ENCODE measurements at places on chromosomes 7 and 10.
A peak's percentile ranks its signal among the peaks of the same experiment; 100 is the strongest.

DNA sequence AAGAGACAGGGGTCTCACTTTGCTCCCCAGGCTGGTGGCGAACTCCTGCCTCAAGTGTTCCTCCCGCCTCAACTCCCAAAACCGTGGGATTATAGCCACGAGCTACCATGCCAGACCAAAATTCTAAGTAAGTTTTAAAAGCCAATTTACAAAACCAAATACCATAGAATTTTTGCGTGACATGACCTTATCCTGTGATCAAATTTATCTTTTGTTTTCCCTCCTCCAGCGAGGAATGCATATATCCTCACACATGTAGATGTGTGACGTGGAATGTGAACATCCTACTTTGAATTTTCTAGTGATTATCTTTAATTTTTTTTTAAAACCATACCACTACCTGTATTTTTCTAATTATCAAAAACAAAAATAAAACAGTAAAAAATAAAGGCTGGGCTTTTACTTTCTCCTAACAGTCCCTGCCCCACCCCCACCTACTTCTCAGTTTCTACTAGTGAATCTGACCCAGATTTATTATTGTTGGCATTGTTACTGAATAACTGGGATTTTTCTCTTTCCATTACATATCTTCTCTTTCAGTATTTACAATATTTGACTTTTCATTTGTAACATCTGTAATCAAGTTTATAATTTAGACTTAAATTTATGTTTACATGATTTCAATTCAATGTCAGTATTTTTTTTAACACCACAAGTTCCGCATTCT lies 26.0 kb downstream of the CYTH3 start:
- no peaks in the 10 kb centered on the region for H3K36me3 ChIP-seq
- no peak overlapping the region for H3K27ac ChIP-seq
- no peak for DNase-seq

DNA sequence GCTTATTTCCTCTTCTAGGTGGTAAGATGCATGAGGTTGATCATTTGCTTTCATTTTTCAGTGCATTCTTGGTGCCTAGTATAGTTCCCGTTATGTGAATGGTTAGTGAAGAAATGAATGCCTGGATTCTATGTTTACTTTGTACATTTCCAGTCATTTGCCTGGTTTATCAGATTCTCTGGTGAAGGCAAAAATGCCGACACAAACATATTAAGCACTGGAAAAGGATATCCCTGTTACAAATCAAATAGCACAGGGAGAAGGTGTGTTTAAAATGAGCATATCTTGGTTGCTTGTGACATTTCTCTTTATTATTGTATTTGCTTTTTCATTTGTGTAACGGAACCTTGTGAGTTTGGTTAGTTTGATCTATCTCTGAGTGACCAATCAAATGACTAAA lies 211.3 kb downstream of the MBL2 start:
- DNase-seq, result no peak
- no peaks in the 10 kb centered on the region for H3K36me3 ChIP-seq
- H3K27ac ChIP-seq, result no peak overlapping the region
- H3K27me3 ChIP-seq, result no peaks in the 10 kb centered on the region
- no peaks in the 10 kb centered on the region for H3K4me1 ChIP-seq

- no peaks in the 10 kb centered on the region for H3K27me3 ChIP-seq
- H3K4me1 ChIP-seq, result no peaks in the 10 kb centered on the region
- no peak overlapping the region for H3K27ac ChIP-seq
- DNase-seq, result no peak
- H3K36me3 ChIP-seq, result peaks cover 20% of the 10 kb centered on the region
Measured at GRCh38 chr7:47318395-47319182, 263.3 kb downstream of the TNS3 start.

GRCh38 chr7:129824291-129825208 lies 128.2 kb downstream of the UBE2H start:
- H3K4me3 ChIP-seq, result peak overlapping the region; percentile 92
- DNase-seq, result peak; percentile 9
- H3K27me3 ChIP-seq, result peaks cover 6% of the 10 kb centered on the region

DNA sequence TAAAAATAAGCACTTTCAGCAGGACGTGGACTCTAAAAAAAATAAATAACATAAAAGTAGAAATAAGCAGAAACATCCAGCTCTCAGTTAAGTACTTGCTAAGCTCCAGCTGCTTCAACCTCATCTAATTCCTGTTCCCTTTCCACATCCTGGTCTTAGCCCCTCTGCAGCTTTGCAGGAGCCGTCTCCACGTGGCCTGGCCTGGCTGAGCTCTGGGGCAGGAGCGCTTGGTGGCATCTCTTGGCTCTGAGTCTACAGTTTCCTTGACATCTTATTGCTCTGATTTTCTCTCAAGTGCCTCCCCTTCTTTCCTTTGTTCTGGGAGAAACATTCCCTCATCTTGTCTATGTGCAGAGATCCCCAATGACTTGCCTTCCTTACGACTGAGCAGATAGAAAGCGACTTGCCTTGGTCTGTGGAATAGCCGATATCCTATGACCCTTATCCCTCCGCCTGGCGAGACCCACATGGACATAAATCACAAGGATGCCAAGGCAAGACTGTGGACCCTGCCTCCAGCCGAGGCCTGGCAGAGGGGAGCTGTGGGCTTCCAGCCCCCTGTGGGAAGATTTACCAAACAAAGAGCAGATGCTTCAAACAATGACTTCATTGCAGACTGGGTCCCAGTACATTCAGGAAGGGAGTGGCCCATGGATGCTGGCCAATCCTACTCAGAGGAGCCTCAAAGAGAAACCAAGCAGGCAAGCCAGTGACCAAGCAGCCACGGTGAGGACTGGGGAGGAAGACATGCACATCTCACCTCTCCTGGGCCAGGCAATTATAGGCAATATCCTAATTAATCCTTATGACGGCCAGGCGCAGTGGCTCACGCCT lies 61.9 kb downstream of the SPOCK2 start:
- DNase-seq, result no peak
- H3K4me3 ChIP-seq, result no peak overlapping the region
- H3K36me3 ChIP-seq, result peaks cover 1% of the 10 kb centered on the region
- no peaks in the 10 kb centered on the region for H3K4me1 ChIP-seq

DNA sequence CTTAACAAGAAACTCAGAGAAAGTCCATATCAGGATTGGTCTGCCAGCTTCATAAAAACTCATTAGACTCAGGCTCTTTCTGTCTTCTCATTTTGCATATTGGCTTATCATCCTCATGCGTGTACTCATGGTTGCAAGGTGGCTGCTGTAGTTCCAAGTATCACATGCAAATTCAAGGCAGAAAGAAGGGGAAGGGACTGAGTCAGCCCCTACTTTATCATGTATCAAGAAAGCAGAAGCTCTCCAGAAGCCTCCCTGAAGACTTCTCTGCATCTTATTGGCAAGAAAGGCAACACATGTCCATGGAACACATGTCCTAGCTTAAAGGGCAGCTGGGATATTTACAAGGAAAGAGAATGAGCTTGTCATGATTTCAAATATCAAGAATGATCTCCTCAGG lies 19.4 kb upstream of the EZH2 start:
- no peak overlapping the region for H3K27ac ChIP-seq
- H3K4me3 ChIP-seq, result no peak overlapping the region
- H3K27me3 ChIP-seq, result no peaks in the 10 kb centered on the region
- no peak for DNase-seq
- H3K36me3 ChIP-seq, result no peaks in the 10 kb centered on the region

- H3K36me3 ChIP-seq, result peaks cover 10% of the 10 kb centered on the region
- DNase-seq, result no peak
- peaks cover 4% of the 10 kb centered on the region for H3K4me1 ChIP-seq
- H3K27ac ChIP-seq, result no peak overlapping the region
Measured at GRCh38 chr7:131249483-131249882, 78.2 kb upstream of the MKLN1 start.

- no peak overlapping the region for H3K27ac ChIP-seq
- no peak for DNase-seq
- no peaks in the 10 kb centered on the region for H3K27me3 ChIP-seq
- peaks cover 13% of the 10 kb centered on the region for H3K4me1 ChIP-seq
- H3K36me3 ChIP-seq, result peaks cover 16% of the 10 kb centered on the region
Measured at GRCh38 chr7:2786607-2787116, 57.4 kb downstream of the GNA12 start.

DNA sequence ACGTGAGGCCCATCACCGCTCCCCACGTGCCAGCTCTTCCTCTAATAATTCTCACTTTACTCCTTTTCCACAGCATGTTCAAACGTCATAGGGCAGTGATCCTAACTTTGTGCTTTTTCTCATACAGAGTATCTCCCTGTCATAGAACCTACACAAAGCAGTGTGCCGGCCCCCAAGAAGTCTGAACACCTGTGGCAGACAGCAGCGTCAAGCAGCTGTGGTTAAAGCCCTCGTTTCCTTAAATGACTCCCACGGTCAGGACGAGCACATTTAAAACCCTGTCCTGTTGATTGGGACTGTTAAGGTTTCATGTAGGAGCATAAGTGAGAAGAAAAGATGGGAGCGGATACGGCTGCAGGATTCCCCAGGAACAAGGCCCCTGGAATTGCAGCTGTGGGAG lies 267.2 kb downstream of the DIP2C start:
- DNase-seq, result no peak
- H3K27ac ChIP-seq, result no peak overlapping the region
- H3K4me1 ChIP-seq, result no peaks in the 10 kb centered on the region
- no peak overlapping the region for H3K4me3 ChIP-seq

GRCh38 chr10:99425204-99425603 lies 5.2 kb downstream of the GOT1 start:
- no peak overlapping the region for H3K4me3 ChIP-seq
- DNase-seq, result no peak
- H3K4me1 ChIP-seq, result peaks cover 13% of the 10 kb centered on the region
- peaks cover 9% of the 10 kb centered on the region for H3K36me3 ChIP-seq

DNA sequence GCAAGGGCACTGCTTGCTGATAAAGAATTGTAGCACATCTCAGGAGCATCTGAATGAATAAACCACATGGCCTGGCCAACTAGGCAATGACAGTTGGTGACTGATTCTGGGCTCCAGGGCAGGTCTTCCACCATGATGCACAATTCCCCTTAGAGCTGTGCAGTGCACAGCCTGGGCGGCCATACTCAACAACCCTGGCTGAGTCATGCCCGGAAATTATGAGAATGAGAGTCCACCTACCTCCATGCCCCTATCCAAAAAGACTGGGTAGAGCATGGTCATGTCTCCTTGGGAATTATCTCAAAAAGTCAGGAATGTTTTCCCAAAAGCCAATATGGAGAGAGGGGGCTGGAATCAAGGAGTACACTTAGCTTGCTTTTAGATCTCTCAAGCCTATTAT lies 425.6 kb downstream of the PLXNA4 start:
- no peak for DNase-seq
- H3K4me1 ChIP-seq, result no peaks in the 10 kb centered on the region
- H3K4me3 ChIP-seq, result no peak overlapping the region
- no peak overlapping the region for H3K27ac ChIP-seq
- H3K27me3 ChIP-seq, result peaks cover 5% of the 10 kb centered on the region

- no peaks in the 10 kb centered on the region for H3K36me3 ChIP-seq
- no peaks in the 10 kb centered on the region for H3K4me1 ChIP-seq
- H3K27ac ChIP-seq, result no peak overlapping the region
- DNase-seq, result no peak
- H3K4me3 ChIP-seq, result no peak overlapping the region
Measured at GRCh38 chr10:123109466-123109865, 26.3 kb upstream of the HMX3 start.

- H3K27ac ChIP-seq, result no peak overlapping the region
- H3K4me3 ChIP-seq, result no peak overlapping the region
- DNase-seq, result no peak
- H3K36me3 ChIP-seq, result no peaks in the 10 kb centered on the region
Measured at GRCh38 chr7:106371629-106372028, 86.8 kb upstream of the NAMPT start.

DNA sequence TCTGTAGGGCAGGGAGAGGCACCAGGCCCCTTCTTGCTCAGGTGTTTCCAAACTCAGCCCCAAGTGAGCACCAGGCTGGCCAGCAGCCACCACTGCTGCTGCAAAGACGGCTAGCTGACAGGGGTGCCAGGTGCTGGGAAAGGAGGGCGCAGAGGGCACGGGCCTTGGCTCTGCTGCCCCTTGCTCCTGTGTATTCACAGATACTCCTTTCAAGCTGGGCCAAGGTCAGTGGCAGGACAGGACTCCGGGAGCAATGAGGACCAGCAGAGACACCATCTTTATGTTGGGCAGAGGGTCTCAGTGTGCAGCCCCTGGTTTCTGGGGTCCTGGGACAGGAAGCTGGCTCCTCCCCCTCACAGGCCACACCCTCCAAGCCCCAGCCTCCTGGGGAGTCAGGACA lies 110.1 kb downstream of the SMURF1 start:
- H3K27ac ChIP-seq, result no peak overlapping the region
- DNase-seq, result no peak
- H3K4me1 ChIP-seq, result no peaks in the 10 kb centered on the region

DNA sequence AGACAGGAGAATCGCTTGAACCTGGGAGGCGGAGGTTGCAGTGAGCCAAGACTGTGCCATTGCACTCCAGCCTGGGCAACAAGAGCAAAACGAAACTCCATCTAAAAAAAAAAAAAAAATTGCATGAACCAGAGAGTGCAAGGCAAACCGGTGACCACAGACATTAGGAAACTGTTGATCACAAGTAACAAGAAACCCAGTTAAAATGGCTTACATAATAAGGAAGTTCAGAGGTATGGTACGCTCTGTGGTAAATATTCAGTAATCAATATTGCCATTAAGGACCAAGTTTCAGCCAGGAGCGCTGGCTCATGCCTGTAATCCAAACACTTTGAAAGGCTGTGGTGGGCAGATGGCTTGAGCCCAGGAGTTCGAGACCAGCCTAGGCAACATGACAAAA lies 9.2 kb upstream of the NT5C2 start:
- H3K27ac ChIP-seq, result no peak overlapping the region
- H3K36me3 ChIP-seq, result no peaks in the 10 kb centered on the region
- DNase-seq, result no peak
- no peak overlapping the region for H3K4me3 ChIP-seq

DNA sequence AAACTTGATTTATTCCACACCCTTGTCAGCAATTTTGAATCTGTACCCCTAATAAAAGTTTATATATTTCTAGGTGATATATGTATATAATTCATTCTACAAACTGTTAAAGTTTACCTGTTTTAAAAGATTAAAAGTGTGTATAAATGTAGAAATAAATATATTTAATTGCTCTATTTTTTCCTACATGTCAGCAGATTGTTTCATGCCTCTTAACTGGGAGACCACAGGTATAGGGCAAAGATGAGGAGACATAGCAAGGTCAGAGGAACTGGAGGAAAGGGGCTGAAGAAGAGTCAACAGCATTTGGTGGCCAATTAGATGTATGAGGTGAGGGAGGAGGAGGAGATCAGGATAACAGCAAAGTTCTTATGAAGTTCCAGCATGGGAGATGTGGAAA lies 109.8 kb downstream of the GLCCI1 start:
- DNase-seq, result no peak
- H3K36me3 ChIP-seq, result peaks cover 8% of the 10 kb centered on the region
- peak overlapping the region; percentile 67 for H3K27ac ChIP-seq
- H3K4me3 ChIP-seq, result no peak overlapping the region
- no peaks in the 10 kb centered on the region for H3K27me3 ChIP-seq
- H3K4me1 ChIP-seq, result no peaks in the 10 kb centered on the region

GRCh38 chr7:1555046-1555812 lies 776 bp downstream of the TMEM184A start:
- peaks cover 3% of the 10 kb centered on the region for H3K4me1 ChIP-seq
- DNase-seq, result no peak
- no peaks in the 10 kb centered on the region for H3K27me3 ChIP-seq
- no peaks in the 10 kb centered on the region for H3K36me3 ChIP-seq
- H3K27ac ChIP-seq, result no peak overlapping the region
